ENCODE measurements at places on chromosomes 1 and 21.

DNA sequence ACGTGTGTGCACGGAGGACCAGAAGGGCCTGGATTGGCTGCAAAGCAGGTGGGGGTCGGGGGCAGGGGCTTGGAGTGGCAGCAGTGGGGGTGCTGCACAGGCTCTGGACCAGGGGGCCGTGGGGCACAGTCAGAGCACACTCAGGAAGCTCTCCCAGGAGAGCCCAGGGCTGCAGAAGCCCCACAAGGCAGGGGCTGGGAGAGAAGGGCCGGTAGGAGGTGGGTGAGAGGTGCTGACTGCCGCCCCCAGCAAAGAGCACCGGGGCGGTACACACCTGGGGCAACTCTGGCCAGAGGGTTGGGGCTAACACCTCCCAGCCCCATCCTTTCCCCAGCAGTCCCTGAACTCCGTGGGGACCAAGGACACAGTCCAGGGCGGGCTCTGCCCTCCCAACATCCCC, 13.9 kb downstream of the CHD5 start:
- no peak for DNase-seq

DNA sequence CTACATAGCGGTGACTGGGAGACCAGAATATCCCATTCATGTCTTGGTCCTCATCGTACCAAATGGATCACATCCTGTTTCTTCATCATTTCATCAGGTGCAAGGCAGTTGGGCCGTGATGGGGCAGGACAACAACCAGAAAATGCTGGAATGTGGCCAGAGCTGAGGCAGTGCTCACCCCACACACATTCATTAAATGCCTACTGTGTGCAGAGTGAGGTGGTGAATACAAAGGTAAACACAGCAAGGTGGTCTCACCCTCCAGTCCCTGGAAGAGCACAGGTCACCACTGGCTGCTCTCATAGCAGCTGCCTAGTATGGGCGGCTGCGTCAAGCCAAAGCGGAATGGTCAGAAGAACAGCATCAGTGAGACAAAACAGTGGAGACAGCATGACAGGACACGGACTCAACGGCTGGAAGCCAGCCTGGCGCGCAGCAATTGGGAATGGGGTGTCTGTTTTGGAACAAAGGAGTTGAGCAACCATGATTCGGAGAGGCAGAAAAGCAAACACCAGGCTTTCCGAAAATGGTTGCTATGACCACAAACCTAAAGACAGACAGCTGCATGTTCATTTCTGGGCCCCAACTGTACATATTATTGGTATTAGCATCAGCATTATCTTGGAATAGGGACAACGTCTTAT, 5.6 kb upstream of the ADAMTSL4 start:
- no peak for DNase-seq

DNA sequence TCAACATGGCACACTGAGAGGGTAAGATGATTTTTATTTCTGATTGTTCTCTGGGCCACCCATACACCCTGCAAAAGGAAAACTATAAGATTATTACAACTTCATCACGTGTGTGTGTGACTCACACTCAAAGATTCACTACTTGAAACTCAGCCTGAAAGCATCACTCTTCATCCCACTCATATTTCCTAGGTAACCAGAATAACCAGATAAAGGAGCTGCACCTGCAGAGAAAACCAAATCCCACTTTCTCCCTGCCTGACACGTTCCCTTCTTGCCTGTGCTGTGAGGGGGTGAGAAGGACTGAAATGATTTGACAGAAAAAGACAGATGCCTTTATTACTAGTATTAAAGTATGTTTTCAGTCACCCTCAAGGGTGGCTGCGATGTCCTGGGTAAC, 131.6 kb downstream of the TGFBR3 start:
- DNase-seq, result no peak

GRCh38 chr1:155140630-155140953, 261 bp upstream of the DPM3 start:
- DNase-seq, result no peak

DNA sequence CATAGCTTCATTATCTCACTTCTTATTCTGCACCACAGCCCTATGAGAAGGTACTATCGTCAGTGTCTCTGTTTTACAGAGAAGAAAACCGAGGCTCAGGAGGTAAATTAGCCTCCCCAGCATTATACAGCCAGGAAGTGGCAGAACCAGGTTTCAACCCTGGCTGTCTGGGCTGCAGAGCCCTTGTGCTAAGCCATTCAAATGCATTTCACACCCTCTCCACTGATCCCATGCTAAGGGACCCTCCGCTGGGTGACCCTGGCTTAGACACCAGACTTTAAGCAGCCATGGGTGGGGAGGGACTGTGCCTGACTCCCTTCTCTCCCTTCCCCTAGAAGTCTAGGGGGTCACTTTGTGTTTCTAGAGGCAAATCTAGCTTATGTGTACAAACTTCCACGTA, 87.5 kb downstream of the RRAGC start:
- DNase-seq, result no peak

GRCh38 chr1:13949546-13949945, 249.6 kb downstream of the PRDM2 start:
- no peak for DNase-seq

DNA sequence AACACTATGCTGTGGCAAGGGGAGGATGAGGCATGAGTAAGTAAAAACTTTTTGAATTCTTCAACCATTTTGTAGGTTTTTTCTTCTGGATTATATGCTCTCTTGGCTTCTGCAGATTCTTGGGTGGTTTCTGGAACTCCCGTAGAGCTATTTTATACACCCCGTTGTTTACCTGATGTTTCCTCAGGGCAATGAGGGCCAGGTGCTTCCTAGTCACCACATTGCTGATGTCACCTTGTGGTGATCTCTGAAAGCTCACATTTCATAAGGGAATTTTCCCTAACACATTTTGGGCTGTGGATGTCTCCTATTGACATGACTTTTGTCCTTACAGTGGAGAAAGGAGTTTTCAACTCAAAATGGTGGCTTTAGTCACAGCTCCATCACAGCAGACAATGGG, 356.6 kb downstream of the PLA2G4A start:
- DNase-seq, result no peak

DNA sequence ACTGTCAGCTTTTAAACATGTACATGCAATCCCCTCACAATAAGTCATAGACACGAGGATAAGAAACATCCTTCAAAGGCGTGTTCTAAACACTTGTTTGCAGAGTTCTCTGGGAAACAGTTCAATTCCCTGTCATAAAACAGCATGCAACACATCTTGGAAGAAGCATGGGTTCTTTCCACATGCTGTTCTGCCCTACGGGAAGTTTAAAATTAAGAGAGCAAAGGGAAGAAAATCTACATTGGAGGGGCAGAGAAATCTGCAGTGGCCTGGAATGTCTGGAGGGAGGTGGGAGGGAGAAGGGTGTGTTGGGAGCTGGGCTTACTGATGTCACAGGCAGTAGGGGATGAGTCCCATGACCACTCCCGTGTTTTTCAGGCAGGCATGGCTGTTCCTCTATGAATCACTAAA, 98.3 kb upstream of the SLC2A1 start:
- DNase-seq, result no peak

DNA sequence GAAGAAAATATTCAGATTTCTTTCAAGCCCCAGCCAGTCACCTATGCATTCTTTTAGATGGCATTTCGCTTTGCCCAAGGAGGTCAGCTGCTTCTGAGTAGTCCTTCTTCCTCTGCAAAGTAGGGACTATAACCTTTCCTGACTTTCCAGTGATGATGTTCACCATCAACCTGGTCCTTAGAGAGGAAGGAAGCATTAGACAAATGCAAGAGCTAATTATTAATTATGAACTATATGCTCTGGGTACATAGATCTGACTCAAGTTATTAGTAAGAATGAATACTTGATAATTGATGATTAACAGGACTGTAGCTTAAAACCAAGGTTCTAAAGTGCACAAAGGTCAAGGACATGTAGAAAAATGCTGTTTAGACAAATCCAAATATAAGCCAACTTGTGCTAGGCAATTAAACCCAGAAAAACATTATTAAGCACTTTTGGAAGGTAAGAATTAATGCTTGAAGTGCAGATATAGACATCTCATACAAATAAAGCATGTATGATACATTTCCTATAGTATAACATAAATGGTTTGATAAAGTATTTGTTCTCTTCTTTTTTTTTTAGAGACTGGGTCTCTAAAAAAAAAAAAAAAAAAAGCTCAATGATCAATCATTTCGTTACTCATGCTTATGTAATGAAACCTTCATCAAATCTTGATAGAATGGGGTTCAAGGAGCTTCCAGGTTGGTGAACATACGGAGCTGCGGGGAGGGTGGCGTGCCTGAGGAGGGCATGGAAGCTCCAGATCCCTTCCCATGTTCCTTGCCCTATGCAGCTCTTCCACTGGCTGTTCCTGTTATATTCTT, 11.2 kb upstream of the AGMAT start:
- DNase-seq, result no peak

DNA sequence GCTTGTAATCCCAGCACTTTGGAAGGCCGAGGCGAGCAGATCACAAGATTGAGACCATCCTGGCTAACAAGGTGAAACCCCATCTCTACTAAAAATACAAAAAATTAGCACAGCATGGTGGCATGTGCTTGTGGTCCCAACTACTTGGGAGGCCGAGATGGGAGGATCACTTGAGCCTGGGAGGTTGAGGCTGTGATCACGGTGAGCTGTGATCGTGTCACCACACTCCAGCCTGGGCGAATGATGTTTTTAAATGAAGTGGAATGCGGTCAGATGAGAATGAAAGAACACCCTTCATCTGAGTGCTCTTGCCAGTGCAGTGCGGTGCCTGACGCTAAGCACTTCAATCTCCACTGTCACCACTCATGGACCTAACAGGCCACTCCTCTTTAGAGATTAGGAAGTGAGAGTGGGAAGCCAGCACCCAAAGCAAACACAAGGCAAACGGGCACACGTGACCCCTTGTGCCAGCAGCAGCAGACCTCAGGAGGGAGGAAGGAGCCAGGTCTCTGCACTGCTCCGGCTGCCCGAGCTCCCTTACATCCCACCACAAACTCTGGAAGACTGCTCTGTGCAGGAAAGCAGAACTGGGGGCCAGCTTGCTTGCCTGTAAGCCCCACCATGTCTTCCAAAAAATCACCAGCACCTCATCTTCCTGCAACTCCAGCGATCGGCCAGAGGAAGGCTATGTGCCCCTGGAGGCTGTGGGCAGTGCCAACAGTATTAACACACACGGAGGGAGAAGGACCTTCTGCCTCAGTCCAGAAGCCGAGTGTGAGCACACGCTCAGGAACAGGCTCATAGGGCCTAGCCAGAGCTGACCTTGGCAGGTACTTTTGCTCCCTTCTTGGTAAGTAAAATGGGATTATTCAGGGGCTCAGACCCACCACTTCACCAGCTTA, 9.7 kb downstream of the CTNNBIP1 start:
- no peak for DNase-seq

DNA sequence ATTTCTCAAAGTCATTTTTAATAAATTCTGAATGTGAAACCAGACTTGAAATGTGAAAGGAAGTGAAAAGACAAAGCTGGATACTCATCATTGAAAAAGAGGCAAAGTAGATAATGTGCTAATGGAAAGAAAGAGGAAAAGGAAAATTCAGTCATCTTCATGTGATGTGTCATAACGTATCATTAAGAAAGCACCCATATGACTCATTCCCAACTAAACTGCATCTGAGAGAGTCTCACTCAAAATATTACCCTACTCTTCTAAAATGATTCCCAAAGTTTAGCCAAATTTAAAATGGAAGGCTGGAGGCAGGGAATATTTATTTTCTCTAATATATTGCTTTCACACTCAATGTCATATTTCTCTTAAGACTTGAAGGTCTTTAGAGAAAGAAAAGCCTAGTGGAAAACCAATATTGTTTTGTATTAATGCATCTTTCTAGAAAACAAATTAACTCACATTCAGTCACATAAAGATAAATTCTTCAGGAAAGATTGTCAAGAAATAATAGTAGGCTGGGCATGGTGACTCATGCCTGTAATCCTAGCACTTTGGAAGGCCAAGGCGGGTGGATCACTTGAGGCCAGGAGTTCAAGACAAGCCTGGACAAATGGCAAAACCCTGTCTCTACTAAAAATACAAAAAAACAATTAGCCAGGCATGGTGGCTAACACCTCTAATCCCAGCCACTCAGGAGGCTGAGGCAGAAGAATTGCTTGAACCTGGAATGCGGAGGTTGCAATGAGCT, 129.9 kb downstream of the SLC30A10 start:
- DNase-seq, result no peak

DNA sequence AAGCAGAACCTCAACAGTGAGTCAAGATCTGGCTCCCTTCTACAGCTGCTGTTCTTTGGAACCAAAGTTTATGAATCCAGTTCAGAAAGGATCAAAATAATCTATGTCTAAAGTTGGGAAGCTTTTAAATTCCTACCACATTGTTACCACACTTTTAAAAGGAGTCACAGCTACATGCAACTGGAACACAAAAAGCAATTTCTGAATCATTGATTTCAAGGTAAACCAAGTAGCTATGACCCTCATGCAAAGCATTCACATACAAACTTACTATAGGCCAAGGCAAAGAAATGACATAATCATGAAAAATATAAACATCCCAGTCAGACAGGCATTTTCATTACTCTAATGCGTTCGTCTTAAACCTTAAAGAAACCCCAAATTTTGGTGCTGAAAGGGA, 3.5 kb downstream of the SIPA1L2 start:
- DNase-seq, result no peak

GRCh38 chr21:27493542-27493941, 526.7 kb upstream of the ADAMTS5 start:
- no peak for DNase-seq

- no peak for DNase-seq
Measured at GRCh38 chr1:168894397-168894903, 165.4 kb upstream of the DPT start.

DNA sequence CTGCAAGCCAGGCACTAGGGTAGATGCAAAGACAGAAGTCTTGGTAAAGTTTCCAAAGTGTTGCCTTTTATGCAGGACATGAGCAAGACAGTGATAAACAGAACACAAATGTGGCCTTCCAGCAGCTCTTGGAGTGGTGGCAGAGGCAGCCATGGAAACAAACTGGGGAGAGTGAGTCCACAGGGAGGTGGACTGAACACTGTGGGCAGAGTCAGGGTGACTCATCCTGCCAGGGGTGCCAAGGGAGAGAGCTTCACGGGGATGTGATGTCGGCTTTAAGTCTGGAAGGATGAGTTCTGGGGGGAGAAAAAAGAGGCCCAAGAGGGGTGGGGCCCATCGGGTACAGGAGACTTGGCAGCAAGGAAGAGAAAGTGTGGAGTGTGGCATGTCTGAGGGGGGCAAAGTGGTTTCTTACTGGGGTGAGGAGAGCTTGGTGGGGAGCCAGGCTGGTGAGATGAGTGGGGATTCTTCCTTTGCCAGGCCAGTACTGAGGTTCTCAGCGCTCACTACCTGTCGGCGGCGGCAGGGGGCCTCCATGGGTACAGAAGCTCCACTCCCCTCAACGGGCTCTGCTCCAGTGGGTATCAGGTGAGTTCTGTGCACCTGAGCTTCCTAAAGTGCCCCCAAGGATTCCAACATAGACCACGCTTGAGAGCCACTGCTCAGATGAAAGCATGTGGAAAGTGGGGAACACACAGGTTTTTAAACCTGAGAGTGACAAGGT, 41.8 kb downstream of the KIAA0040 start:
- no peak for DNase-seq

- DNase-seq, result no peak
Measured at GRCh38 chr21:36928960-36929359, 37.5 kb downstream of the HLCS start.
